ENCODE measurements at places on chromosomes 4 and X.

DNA sequence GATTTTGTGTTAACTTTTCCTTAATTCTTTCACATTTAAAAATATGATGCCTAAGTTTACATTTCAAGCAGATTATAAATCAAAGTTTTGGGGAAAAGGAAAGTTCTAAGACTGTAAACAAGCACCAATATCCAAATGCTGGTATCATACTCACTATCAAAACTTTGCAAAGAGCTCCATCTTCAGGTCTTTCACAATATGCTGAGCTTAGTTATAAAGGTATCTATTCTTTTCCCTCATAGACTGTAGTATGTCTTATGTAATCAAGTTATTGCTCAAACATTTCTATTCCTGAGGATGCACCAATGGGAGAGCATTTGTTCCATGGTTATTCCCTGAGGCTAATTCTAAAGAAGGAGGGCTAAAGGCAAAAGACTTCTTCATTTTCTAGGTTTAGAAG is 207.9 kb upstream of the FAM241A start:
- DNase-seq = no peak

DNA sequence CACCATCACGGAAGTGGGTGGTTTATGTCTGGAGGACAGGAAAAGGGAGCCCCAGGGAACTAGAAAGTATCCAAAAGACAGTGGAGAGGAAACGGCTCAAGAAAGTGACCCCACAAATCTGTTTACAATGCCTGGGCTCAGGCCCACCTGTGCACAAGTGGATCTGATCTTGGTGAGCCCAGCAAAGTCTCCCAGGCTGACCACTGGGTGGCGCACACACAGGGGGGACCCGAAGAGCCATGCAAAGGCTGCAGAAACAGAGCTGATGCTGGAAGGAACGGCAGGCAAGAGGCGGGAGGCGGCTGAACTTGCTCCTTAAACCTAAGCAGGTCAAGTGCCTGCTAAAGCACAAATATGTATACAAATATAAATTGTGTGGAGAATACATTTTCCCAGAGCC is 9.6 kb downstream of the HAUS7 start:
- no peak for DNase-seq

DNA sequence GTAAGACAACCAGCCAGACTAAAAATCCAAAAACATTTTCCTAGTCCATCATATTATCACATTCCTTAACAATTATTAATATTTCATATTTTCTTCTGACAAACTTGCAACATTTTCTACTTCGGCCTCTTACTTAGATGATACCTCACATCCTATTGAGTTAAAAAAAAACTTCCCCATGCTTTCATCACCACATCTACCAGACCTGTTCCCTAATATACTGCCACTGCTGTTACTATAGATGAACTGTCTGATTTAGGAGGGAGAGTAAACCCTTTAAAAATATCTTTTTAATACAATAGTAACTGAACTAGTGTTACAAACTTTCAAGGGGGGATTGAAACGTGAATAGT is 1.5 kb downstream of the FAM200B start:
- no peak for DNase-seq

GRCh38 chr4:172601195-172601594 is 567.4 kb upstream of the GALNT7 start:
- no peak for DNase-seq

DNA sequence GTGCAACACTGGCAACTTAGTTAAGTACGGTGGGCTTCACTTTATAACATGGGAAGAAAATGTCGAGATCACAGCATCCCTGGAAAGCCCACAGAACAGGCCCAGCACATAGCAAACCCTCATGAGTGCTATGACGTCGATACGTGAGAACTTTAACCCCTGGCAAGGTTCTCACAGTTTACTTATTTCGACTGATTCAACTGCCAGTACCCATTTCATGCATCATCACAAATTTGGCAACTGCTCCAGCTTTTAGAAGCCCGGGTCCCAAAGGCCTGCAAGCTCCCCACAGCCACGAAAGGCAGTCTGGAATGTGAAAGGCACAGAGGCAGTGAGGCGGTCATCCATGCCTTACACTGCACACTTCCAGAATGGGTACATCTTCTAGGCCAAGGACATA is 41.2 kb downstream of the RELL1 start:
- no peak for DNase-seq

DNA sequence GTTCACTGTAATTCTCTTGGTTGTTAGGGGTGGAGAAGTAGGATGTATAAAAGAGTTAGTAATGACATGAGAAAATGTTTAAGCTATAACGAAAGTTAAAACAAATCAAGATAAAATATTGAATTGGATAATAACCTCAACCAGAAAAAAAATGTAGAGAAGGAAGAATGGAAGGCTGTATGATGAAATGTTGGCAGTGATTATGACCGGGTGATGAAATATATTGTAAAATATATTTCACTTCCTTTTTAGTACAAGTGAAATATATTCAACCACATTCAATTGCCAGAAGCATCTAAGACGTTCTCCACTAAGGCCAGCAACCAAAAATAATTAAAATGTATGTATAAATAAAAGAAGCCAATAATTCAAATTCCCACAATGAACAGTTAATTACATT is 309.3 kb upstream of the FGF13 start:
- DNase-seq = no peak

DNA sequence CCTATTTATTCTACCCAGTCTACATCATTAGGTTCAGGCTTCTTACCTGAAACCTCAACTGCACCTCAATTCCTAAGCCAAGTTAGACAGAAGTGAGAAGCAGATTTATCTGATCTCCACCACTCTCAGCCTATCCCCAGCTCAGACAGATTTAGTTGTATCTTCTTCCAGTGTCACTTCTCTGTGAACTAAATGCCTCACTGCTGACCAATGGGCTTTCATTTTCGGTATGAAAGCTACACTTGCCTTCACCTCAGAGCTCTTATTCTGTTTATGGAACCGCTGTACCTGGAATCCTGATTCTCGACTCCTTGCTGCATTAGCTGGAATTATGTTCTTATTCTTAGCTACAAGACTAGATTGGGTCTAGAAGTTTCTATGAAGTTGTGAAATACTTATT is 833.2 kb downstream of the CCSER1 start:
- no peak for DNase-seq

DNA sequence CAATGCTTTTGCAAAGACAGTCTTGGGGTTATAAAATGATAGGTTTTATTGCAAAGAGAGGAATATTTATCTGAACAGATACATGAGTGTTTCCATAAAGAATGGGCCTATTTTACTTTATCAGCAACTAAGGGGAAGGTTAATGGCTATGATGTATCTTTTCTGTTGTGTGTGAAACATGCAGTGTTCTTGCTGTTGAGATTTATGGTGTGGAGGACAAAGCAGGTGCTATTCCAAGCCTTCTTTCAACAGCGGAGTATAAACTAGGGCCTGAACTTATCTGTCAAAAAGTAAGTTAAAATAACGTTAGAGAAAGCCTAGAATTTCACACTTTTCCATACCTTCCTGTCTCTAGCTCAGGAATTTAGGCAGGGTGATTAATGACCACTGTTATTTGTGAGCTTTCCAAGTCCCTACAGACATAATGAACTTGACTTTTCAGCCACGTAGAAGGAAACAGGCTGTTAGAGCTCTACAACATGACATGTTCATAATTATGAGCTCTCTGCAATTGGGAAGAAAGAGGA is 411.4 kb downstream of the IL1RAPL1 start:
- no peak for DNase-seq

- no peak for DNase-seq
Observed at GRCh38 chrX:148049441-148049840, 68.3 kb downstream of the FMR1NB start.

DNA sequence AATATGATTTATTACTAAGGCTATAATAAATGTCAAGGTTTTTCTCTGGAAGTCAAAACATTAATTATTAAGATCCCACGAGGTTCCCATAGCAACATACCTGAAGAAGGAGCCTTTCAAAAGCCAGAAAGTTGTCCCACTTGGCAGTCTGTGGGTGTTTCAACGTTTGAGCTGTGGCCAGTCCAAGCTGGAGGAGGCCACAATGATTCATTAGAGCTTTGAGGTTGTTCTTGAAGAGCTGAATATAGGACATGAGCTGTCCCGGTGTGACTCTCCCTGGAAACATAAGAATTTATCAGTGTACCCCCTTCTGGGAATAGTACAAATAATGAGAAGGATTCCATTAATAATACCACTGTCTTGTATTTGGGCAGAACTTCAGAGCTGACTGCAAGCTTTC is 92.1 kb downstream of the SCFD2 start:
- DNase-seq = no peak
